ENCODE measurements at places on chromosomes 2 and 18.
A peak's percentile ranks its signal among the peaks of the same experiment; 100 is the strongest.

- no peak for DNase-seq
These were observed 302.3 kb upstream of the FANCL start for GRCh38 chr2:58543442-58543841.

DNA sequence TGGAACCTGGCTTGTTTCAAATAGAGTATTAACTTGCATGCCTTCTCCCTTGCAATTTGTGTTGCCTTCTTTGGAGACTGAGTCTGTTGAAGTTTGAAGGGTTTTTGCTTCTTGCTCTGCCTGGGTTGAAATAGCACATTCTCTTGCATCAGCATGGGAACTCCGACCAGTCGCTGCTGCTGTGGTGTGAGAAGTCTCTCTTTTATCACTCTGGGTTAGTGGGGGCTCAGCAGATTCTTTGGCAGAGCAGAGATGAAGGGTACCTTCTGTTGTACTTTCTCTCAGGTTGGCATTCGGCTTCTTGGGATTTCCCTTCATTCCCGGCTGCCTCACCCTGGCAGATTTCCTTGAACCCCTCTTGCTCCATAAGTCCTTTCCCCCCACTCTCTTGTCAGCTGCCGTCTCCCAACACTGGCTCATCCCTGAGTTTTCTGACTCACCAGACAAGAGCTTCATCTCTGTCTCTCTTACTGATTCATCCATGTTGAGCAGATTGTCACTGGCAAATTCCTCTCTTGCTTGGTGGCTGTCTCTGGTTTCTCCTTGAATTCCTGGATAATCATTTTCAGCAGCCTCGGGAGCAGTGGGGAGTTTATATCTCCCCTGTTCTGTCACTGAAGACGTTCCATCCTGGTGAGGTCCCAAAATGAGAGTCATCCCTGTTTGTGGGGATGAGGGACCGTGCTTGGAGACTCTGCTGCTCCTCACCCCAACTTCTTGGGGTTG is 49.9 kb downstream of the ALPK2 start:
- peak; percentile 59 for DNase-seq

GRCh38 chr2:98170076-98170475 is 83.1 kb downstream of the VWA3B start:
- no peak for DNase-seq

- DNase-seq: no peak
These were observed 11.6 kb upstream of the TNP1 start for GRCh38 chr2:216871333-216871934.

DNA sequence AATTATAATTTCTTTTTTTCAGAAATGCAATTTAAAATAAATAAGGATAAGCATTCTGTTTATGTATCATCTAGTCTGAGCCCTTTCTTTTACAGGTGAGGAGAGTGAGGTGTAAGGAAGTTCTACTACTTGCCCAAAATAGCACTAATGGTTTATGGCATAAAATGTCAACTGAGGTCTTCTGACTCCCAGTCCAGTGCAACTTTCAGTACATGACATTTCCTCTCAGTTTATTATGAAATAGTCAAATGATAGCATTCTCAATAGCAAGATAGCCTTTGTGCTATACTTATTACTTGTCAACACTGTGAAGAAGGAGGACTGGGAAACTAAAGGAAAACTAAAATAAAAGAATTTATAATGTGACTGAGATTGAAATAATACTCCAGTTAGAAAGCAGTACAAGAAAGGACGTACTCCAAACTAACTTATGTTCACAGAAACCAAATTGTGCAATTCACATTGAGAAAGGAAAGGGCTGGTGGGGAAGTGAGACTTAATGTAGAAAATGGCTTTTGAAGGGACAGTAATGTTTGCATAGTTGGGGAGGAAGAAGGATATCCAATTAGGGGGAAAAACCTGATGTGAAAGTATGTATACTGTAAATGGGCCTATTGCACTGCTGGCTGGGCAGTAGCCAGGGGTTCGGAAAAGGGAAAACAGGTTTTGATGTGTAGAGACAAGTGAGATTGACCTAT is 166.7 kb upstream of the ZEB2 start:
- no peak for DNase-seq

GRCh38 chr18:3402982-3403451 is 47.0 kb upstream of the TGIF1 start:
- no peak for DNase-seq

DNA sequence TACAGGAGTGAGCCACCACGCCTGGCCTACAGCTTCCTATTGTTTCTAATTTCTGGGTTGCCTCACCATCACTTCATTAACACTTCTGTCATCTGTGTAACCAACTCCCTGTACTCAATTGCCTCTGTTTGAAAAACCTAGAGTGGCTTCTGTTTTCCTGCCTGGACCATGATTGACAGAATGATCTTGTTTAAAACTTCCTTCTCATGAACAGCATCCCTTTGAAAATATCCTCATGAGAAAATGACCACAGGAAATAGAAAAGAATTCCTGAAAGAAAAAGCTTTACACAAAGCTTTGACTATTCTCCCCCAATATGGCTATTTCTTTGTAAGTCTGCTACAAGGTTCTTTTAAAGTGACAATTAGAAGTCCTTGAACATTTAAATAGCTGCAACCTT is 672.3 kb downstream of the ARHGAP15 start:
- no peak for DNase-seq

DNA sequence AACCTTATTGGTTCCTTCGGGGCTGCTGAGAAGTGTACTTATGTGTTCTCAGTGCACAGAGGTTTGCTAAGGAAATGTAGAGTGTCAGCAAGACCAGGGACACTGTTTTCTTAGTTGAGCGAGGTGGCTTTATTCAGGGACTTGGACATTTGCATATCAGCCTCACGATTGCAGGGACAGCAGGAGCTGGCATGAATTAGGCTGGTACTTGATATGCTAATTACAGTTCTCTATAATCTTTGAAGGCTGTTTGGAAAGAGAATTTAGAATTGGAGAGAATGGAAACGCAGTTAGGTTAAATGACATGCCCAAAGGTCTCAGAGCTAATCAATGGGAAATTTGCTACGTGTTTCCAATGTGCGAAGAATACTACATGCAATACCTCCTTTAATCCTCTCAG is 18.7 kb upstream of the MTCL1 start:
- DNase-seq: no peak

- no peak for DNase-seq
These were observed 21.0 kb upstream of the GLS start for GRCh38 chr2:190859347-190860297.

GRCh38 chr18:45253973-45254708 is 361.1 kb upstream of the SLC14A2 start:
- no peak for DNase-seq

GRCh38 chr2:63737081-63737751 is 104.5 kb upstream of the UGP2 start:
- DNase-seq: no peak

DNA sequence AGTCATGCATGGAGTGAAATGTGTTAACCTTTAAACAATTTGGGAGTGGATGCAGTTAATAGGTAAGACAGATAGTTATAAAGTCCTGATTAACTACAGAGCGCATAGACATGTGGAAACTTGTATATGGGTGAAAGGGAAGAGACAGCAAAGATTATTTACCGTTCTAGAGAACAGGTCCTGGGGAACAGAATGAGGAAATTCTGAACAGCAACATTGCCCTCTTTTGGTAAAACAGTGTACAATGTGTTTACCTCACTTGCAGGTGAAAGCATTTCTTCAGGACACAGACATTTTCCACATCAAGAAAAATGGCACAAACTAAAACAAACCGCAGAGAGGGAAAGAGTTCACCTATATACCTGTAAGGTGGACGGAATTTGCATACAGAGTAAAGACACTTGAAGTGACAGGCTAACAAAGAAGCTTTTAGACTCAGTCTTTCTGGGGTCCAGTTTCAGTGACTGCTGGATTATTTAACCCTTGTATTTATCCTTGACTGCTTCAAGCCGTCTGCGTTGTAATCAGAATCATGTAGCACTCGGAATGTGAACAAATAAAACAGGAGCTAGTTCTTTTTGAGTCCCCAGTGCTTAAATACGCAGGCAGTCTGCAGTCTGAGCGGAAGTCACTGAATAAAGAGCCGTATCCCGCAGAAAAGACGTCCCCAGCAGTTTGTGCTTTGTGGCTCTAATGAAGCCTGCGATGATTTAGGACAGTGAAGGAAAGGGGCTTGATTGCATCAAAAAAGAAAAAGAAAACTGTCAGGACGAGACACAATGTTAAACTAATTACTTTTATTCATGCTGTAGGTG is 364.8 kb upstream of the GALNT5 start:
- DNase-seq: peak; percentile 16

GRCh38 chr2:10162586-10163497 is 40.3 kb downstream of the RRM2 start:
- no peak for DNase-seq

DNA sequence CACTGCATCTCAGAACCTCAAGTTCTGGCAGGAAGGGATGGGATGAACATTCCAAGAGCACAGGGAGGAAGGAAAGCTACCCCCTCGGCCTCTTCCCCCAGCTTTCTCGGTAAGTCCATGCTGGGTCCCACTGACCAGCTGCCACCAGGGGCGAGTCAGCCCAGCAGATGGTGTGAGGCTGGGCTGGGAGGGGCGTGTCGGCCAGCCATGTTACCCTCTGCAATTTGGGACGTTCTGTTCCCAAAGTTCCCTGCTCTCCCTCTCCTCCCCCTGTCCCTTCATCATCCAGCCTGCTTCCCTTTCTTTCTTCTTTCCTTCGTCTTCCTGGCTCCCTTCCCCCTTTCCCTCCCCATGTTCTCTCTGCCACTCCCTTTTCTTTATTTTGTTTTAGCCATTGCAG is 74.3 kb upstream of the TNP1 start:
- DNase-seq: no peak

- no peak for DNase-seq
These were observed 93.9 kb downstream of the EVA1A start for GRCh38 chr2:75466708-75467311.

DNA sequence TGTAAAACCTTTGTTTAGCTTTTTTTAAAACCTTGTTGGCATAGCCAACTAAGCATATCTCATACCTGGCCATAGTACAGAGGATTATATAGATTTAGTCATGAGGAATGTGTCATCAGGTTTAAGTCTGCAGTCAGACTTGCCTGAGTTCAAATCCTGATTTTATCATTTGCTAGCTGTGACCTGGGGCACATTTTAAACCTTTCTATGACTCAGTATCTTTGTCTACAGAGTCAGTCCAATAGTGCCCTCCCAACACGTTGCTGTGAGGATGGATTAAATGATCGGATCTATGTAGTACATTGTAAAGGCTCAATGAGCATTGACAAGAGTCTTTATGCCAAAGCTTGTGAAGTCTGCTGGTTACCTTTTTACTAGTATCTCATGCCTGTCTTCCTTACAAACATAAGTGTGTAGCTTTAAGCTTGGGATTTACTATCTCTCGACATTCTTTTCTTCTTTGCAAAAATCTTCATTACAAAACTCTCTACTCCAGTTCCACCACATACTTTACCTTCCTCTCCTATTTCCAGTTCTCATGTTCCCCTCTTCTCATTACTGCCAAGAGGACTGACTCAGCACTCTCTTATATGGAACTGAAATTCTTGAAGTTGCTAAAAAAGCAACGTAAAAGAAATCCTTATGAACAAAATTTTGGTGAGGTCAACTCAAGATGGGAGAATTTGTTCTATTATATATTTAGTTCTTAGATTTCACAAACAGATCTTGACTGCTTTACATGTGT is 68.1 kb upstream of the RBMS1 start:
- peak; percentile 37 for DNase-seq

DNA sequence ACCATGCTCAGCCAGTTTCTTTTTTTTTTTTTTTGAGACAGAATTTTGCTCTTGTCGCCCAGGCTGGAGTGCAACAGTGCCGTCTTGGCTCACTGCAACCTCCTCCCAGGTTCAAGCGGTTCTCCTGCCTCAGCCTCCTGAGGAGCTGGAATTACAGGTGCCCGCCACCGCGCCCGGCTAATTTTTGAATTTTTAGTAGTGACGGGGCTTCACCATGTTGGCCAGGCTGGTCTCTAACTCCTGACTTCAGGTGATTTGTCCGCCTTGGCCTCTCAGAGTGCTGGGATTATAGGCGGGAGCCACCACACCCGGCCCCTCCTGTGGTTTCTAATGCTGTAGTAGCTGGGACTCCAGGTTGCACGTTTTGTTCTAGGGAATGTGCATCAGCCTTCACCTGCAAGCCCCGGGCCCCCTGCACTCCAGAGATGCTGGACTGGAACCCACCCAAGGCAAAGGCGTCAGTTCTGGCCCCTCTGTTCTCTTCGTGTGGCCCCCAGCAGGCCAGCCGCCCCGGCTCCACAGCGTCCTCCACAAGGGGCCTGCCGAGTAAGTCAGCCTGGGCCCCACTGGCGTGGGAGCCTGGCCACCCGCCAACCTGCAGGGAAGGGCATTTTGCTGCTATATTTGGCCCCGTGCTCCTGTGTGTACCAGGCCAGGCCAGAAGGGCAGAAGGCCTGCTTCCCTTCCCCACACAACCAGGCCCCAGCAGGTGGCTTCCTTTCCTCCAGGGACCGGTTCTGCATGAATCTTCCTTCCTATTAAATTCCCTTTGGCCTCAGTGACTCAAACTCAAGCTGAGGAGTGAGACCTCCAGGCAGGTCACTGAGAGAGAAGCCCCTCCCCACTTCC is 25.7 kb upstream of the B3GNT7 start:
- DNase-seq: no peak

DNA sequence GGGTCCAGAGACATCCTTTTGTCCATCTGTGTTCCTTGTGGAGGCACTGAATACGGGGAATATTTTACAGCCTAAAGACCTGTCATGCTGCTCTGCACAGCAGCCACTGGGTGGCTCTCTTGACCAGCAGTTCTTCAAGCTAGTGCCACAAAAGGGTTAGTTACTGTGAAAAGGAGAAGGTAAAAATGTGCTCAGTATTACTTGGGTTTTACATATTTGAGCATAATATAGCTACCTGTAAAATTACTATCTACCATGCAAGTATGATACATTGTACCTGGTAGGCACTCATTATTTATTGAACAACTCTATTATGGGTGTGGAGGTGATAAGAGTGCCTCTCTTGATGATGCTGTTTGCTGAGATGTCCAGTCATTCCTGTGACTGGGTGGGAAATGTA is 23.6 kb downstream of the FZD5 start:
- DNase-seq: peak; percentile 44

DNA sequence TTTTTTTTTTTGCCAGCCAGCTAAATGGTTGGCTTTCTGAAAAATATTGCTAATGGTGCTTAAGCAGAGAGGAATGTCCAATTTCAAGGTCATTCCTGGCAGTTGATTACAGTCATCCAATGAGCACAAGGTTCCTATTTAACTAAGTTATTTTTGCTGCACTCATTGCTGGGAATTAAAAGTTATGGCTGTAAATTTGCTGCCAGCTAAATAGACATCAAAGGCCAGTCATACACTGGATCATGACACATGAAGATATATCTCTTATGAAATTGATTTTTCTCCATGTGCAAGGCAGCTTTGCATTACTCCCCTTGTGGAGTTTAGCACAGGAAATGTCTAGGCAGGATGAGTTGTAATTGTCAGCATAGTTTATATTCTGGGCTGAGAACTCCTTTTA is 1898.4 kb upstream of the CELF4 start:
- DNase-seq: no peak

GRCh38 chr2:133710613-133711012 is 142.3 kb upstream of the NCKAP5 start:
- no peak for DNase-seq

- DNase-seq: no peak
These were observed 77.2 kb downstream of the NEURL3 start for GRCh38 chr2:96427917-96428316.
